ENCODE measurements at places on chromosomes 5 and 9.

DNA sequence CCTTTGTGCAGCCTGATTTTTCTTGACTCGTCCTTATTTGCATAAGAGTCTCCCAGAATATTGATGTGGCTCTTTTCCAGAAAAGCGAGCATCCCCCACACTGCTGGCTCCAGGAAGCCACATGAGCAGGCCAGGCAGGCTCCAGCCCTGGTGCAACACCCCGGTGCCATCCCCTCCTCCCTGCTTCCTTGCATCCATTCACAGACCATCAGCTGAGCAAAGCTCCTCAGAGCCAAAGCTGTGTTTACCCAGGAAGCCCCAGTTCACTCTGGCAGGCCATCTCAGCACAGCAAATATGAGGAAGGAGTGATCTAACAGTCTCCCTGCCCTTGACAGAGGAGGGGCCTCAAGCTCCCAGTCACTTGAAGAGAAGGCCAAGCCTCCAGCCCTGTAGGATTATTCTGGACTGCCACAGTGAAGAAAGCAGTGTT, 34.4 kb downstream of the INSYN2B start:
- no peak for DNase-seq

DNA sequence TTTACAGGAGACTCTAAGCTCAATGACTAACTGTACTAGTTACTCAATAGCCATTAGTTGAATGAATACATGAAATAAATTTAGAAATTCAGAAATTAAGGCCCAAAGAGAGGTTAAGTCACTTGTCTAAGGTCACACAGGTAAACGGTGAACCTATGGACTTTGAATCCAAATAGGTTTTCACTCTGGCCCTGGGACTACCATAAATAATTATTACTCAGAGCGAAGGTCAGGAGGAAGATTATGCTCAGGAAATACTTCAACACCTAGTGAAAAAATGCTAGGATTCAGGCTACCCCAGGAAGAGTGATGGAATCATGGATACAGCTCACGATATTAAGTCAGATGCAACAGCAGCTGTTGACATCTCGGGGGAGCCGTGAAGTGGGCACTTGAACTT, 417.4 kb downstream of the GABRG2 start:
- DNase-seq, result no peak

- no peak for DNase-seq
Measured at GRCh38 chr5:74519161-74519571, 121.4 kb downstream of the ENC1 start.

- no peak for DNase-seq
Measured at GRCh38 chr9:81851340-81851739, 76.9 kb upstream of the SPATA31D4 start.

GRCh38 chr9:121774715-121775613, 123.5 kb downstream of the DAB2IP start:
- no peak for DNase-seq

GRCh38 chr5:135891268-135891667, 4.4 kb downstream of the IL9 start:
- no peak for DNase-seq

DNA sequence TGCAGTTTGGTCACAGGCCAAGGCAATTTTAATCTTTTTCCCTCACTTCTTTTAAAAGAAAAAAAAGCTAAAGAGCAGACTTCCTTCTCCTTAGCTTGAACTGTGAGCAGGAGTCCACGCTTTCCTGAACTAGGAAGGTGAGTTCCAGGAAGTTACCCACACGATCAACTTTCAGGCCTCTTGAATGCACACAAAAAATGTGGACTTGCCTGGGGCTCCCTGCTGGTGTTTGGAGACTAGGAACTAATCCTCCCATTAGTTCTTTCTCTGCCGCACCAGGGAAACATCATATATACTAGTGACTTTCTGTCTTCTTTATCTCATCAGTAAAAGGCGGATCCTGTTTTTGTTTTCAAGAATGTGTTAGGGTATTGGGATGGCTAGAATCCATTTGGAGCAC, 240.0 kb downstream of the GOLPH3 start:
- no peak for DNase-seq

- no peak for DNase-seq
Measured at GRCh38 chr5:111511174-111511830, 1.0 kb downstream of the STARD4 start.

GRCh38 chr5:71705421-71705820, 13.7 kb upstream of the CARTPT start:
- DNase-seq, result no peak

GRCh38 chr5:135056316-135057030, 22.4 kb upstream of the PITX1 start:
- DNase-seq, result no peak

DNA sequence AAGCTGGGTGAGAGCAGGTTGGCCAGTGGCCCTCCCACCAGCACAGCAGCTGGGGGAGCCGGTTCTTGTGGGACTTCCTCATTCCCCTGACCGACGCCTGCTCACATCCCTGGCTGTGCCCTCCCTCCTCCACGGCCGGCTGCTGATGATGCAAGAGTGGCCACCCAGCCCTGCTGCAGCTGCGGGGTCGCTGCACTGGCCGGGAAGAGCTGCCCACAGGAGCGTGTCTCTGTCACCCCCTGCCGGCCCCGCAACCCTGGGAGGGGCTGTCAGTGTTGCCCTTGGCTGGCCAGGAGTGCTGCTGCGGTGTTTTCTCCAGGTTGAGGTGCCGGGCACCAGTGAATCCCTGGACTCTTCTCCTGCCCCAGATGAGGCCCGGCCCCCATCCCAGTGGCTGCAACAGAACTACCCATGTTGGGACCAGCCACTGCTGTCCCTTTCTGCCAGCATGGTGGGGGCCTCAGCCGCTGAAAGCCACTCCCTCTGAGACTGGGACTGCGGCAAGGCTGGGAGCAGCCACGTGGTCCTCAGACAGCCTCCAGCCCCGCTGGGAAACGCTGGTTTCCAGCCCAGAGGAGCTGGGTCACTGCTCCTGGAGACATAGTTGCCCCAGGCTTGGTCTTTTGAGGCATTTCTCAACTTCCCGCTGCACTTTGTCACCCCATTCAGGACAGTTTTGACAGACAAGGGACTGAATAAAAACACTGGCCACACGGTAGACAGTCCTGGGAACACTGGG, 739 bp downstream of the CARD9 start:
- DNase-seq, result no peak

GRCh38 chr9:35844628-35845270, 15.7 kb downstream of the TMEM8B start:
- no peak for DNase-seq

Data from activated T-cell treated with anti-CD3 and anti-CD28 coated beads, Interleukin-2, amount 50 U/mL, for 4 hours (primary cell).